ENCODE measurements at places on chromosomes 5 and 9. TPM values are rescaled to one million over a fixed set of nuclear protein-coding genes. Genes with fewer than 3 reads are reported as not detected.

- DNase-seq = no peak
- no peak overlapping the region for H3K27ac ChIP-seq
- H3K36me3 ChIP-seq = peaks cover 7% of the 10 kb centered on the region
- H3K4me3 ChIP-seq = no peak overlapping the region
- no peaks in the 10 kb centered on the region for H3K4me1 ChIP-seq
Observed at GRCh38 chr5:157285310-157286035, 19.6 kb downstream of the CYFIP2 start.

GRCh38 chr9:79184831-79185230 is 386.9 kb upstream of the TLE4 start:
- no peaks in the 10 kb centered on the region for H3K4me1 ChIP-seq
- H3K4me3 ChIP-seq = no peak overlapping the region
- no peaks in the 10 kb centered on the region for H3K36me3 ChIP-seq
- no peaks in the 10 kb centered on the region for H3K27me3 ChIP-seq

DNA sequence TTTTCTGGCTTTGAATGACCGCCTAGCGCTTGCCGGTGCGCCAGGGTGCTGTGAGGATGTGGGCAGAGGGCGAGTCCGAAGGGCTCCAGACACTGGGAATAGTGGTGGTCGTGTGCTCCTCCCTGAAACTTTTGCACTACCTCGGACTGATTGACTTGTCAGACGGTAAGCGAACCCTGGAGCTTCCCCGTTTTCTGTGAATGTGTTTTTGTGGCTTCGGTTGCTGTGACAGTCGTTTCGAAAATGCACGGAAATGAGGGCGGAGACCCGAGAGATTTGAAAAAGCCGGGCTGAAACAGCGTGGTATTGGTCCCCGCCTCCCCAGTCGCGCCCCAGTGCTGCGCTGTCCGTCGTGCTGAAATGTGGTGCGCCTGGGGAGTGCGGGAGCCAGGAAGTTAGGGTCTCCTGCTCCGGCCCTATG is 102.5 kb upstream of the GABRP start:
- peaks cover 5% of the 10 kb centered on the region for H3K4me1 ChIP-seq
- no peak for DNase-seq
- H3K36me3 ChIP-seq = no peaks in the 10 kb centered on the region
- H3K4me3 ChIP-seq = no peak overlapping the region
- no peak overlapping the region for H3K27ac ChIP-seq

DNA sequence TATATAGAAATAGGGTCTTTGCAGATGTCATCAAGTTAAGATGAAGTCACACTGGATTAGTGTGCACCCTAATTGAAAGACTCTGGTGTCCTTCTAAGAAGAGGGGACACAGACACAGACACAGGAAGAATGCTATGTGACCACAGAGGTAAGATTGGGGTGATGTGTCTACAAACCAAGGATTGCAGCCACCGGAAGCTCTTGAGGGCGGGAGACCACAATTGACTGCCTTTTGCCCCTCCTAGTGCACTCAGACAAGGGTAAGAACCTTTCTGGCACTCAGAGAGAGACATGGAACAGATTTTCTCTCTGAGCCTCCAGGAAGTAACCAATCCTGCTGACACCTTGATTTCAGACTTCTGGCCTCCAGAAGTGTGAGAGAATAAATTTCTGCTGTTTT is 51.2 kb upstream of the ARAP3 start:
- no peaks in the 10 kb centered on the region for H3K27me3 ChIP-seq
- no peaks in the 10 kb centered on the region for H3K4me1 ChIP-seq
- no peak for DNase-seq

DNA sequence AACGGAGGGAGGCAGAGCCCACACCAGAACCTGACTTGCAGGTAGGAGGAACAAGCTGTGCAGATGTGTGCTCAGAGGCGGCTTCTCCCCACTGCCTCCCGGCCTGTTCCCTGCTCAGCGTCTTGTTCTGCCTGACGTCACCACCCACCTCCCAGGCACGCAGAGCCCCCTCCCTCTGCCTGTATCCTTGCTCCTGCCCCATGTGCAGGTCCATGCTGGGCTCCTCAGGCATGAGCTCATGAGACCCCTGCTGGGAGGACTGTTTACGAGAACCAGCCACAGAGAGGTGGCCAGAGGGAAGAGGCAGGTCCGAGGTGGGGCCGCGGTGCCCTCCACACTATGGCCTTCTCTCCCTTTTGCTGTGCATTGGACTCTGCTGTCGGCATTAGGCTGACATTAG is 45.5 kb downstream of the SLC6A3 start:
- no peak for DNase-seq
- no peak overlapping the region for H3K4me3 ChIP-seq

DNA sequence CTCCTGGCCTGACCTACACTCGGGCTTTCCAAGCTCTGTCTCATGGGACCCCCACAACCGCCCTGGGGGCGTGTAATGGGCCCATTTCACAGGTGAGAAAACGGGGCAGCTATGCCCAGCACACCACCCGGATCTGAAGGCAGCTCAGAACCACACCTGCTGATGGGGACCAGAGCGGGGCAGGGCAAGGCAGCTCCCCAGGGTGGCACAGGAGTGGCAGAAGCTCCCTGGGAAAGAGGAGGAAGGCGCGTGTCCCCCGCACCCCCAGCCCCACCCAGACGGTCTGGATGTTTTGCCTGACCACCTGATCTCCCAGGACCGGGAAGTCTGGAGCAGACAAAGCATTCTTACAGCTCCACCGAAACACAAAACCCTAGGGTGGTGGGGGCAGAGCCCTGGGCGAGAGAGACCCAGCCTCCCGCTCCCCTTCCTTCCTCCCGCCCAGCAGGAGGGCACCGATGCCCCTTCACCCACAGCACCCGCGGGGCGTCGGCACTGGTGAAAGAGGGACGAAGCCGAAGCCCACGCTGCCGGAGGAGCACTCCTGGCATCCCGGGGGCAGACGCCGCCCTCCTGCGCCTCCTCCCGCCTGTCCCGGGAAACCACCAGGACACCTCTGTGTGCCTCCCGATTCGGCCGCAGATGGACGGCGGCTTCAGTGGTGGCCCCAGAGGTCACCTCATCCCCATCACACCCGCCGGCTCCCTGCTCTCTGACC is 14.5 kb downstream of the NOTCH1 start:
- H3K27me3 ChIP-seq = no peaks in the 10 kb centered on the region
- peaks cover 74% of the 10 kb centered on the region for H3K4me1 ChIP-seq
- H3K27ac ChIP-seq = peak overlapping the region; percentile 64
- no peak for DNase-seq
- peaks cover 27% of the 10 kb centered on the region for H3K36me3 ChIP-seq

GRCh38 chr5:32147236-32147635 is 26.9 kb downstream of the GOLPH3 start:
- H3K27me3 ChIP-seq = no peaks in the 10 kb centered on the region
- H3K4me1 ChIP-seq = peaks cover 3% of the 10 kb centered on the region
- H3K27ac ChIP-seq = no peak overlapping the region
- no peaks in the 10 kb centered on the region for H3K36me3 ChIP-seq
- no peak for DNase-seq
- no peak overlapping the region for H3K4me3 ChIP-seq

- peak overlapping the region; percentile 81 for H3K4me3 ChIP-seq
- no peaks in the 10 kb centered on the region for H3K36me3 ChIP-seq
- no peaks in the 10 kb centered on the region for H3K27me3 ChIP-seq
Observed at GRCh38 chr5:32713361-32713769, 2.2 kb downstream of the NPR3 start.

GRCh38 chr9:89430995-89431394 is 66.9 kb downstream of the SEMA4D start:
- H3K27ac ChIP-seq = peak overlapping the region; percentile 4
- DNase-seq = no peak
- no peak overlapping the region for H3K4me3 ChIP-seq
- H3K4me1 ChIP-seq = peaks cover 22% of the 10 kb centered on the region
- no peaks in the 10 kb centered on the region for H3K36me3 ChIP-seq

The PCDHA1 gene
- total RNA-seq = not detected

DNA sequence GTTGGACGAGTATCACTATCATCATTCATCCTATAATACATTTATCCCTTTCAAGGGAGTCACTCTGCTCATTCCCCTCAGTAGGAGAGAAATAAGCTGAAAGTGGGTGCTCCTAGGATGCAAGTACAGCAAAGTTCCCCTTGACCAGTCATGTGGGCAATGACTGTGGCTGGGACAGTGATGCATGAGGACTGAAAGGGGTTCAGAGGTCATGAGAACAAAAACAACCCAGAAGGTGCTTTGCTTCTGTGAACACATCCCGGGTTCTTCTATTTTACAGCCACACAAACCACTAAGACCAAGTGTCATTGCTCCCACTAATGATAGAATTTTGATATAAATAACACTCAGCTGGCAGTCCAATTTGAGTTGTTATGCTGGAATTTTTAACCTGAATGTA is 177.8 kb upstream of the ADCY2 start:
- no peak overlapping the region for H3K4me3 ChIP-seq
- H3K4me1 ChIP-seq = no peaks in the 10 kb centered on the region
- DNase-seq = no peak
- no peak overlapping the region for H3K27ac ChIP-seq
- no peaks in the 10 kb centered on the region for H3K27me3 ChIP-seq
- no peaks in the 10 kb centered on the region for H3K36me3 ChIP-seq

The MARCOL gene
- total RNA-seq = not detected
